SK-N-MC (cell line): ENCODE measurements at places on chromosomes 5 and 9.

- no peak for DNase-seq
These were observed 3.6 kb upstream of the OLFM1 start for GRCh38 chr9:135083831-135084230.

GRCh38 chr9:109242014-109242413 lies 75.0 kb upstream of the FRRS1L start:
- no peak for DNase-seq

- DNase-seq: peak; percentile 14
These were observed 49.9 kb upstream of the GPR151 start for GRCh38 chr5:146565764-146566367.

DNA sequence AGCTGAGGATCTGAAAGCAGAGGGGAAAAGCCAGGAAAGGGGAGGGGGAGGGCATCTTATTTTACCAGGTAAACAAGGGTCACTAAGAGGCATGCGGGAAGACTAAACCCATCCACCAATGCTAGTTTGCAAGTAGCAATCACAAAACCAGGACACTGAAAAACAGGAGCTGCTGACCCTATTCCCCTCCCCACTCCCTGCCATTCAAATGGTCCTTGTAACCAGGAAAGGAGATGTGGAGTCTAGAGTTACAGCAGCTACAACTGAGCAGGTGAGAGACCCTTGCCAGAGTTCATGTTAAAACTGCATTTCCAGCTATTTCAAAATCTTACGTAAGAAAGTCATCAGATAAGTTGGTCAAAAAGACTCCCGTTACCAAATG lies 85.3 kb upstream of the SIMC1 start:
- no peak for DNase-seq

- no peak for DNase-seq
These were observed 97.9 kb downstream of the CRB2 start for GRCh38 chr9:123453831-123454321.

DNA sequence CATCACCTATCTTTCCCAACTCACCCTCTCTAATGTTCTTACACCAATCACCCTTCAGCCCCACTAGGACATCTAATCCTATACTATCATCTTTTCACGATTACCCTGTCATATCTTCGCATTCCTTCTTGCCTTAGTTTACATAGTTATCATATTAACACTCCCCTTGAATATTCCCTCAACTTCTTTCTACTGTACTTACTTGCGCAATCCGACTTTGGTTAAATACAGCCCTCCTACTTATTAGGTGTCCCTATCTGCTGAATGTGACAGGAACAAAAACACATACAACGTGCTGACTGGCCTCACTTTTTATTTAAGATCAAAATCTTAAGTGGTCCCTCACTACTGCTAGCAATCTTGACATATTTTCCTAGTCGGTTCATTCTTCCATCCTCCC lies 19.5 kb upstream of the HK3 start:
- no peak for DNase-seq

DNA sequence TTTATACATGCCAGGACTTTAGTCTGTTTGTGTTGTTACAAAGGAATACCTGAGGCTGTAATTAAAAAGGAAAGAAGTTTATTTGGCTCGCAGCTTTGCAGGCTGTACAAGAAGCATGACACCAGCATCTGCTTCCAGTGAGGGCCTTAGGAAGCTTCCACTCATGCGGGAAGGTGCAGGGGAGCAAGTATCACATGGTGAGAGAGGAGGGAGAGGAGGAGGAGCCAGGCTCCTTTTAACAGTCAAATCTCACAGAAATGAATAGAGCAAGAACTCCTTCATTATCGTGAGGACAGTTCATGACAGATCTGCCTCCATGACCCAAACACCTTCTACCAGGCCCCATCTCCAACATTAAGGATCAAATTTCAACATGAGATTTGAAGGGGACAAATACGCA lies 18.7 kb upstream of the C5orf46 start:
- DNase-seq: no peak

DNA sequence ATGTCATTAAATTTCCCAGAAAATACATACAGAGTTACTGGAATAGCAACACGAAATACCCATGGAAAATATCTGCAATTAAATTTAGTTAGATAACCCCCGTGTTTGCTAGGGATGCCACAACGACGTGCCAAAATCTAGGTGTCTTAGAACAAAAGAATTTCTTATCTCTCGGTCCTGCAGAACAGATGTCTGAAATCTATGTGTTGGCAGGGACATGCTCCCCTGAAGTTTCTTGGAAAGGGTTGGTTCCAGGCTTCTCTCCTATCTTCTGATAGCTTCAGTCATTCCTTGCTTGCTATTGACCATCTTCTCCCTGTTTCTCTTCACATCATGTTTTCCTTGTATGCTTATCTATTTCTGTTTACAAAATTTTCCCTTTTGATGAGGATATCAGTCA lies 1067.0 kb downstream of the CDH18 start:
- no peak for DNase-seq

DNA sequence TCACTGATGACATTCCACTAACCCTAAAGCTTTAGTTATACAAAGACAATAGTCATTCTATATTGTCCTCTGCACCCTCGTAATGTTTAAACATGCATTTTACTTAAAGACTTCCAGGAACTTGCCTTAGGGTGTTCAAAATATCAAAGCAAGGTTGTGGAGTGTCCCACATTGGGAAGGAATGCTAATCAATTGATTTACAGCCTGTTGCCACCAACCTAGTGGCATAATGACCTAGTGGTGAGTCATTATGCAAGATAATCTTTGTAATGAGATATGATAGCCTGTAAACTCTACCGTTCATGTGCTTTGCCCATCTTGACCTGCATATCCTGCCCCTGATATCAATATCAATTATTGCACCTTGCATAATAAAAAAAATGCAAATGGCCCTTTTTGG lies 542.9 kb downstream of the CDH9 start:
- no peak for DNase-seq

GRCh38 chr5:124572971-124573370 lies 173.5 kb downstream of the ZNF608 start:
- no peak for DNase-seq

- DNase-seq: no peak
These were observed 302.5 kb downstream of the CDH18 start for GRCh38 chr5:19685473-19685872.

GRCh38 chr9:101566904-101567724 lies 27.7 kb downstream of the PPP3R2 start:
- no peak for DNase-seq

GRCh38 chr5:133256276-133256675 lies 204.5 kb downstream of the HSPA4 start:
- no peak for DNase-seq

DNA sequence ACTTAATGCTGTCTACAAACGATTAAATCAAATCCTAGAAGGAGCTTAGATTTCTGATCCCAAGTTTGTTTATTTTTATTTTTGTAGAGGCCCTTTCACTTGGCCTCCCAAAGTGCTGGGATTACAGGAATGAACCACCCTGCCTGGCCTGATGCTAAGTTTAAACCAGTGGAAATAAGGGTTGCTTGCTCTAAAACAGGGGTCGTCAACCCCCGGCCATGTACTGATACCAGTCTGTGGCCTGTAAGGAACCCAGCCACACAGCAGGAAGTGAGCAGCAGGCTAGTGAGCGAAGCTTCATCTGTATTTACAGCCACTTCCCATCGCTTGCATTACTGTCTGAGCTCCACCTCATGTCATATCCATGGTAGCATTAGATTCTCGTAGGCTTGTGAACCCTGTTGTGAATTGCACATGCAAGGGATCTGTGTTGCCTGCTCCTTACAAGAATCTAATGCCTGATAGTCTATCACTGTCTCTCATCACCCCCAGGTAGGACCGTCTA lies 11.4 kb downstream of the TTC1 start:
- no peak for DNase-seq

DNA sequence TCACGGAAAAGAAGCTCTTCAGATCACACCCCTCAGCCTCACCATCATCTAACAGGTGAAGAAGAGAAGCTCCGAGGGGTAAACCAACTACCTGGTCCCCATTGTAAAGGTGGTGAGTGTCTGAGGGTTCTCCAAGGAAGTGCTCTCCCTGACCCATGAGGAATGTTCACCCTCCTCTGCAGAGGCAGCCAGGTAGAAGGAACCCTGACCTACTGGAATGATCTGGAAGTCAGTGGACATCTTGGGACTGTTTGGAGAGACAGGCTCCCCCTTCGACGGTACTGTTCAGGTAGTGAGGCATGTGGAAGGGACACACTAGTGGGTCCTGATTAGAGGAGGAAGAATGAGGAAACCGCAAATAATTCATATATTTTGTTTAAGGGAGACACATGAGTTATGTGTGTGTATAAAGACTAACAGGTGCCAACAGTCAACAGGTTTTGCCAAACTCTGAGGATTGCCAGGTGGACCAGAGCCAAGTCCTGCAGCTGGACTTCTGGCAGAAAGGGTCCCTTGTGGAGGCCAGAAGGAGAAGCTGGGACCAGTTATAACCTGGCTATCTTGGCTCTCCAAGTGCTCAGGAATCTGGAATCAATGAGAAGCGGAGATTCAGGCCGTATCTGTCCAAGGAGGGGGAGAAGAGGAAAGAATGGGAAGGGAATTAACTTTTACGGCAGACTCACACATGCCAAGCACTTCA lies 3.0 kb upstream of the ZBTB34 start:
- DNase-seq: no peak

GRCh38 chr9:29773676-29774075 lies 2200.4 kb upstream of the C9orf72 start:
- DNase-seq: no peak

DNA sequence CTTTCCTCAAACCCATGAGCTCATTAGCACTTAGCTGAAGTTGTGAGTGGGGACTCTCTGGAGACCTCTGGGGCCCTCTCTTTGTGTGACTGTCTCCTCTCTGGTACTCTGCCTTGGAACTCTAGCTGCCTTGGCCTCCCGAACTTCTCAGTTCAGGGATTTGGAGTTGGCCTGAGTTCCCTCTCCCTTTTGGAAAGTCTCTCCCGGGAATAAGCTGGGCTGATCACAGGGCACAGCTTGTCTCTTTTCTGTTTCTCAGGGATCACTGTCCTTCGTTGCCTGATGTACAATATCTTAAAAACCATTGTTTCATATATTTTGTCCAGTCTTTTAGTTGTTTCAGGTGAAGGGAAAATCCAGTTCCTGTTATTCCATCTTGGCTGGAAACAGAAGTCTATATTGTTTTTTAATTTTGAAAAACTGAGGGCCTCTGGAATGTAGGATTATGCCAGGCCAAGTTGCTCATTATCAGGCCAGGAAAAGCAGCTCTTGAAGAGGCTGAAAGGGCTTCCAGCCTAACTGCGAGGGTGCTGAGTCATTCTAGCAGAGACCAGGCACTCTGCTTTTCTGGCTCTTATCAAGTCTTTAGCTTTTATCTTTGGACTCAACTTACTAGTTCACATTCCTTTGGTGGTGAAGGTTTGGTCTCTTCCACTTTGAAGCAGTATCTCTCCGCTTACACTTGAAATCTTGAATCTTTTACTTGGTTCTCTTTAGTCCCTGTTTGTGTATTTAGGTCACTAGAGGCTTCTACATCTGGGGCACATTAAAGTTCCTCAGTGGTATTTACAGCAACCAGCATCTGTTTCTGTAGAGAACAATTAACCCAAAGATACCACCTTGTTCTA lies 8.4 kb upstream of the RGS3 start:
- peak; percentile 28 for DNase-seq

DNA sequence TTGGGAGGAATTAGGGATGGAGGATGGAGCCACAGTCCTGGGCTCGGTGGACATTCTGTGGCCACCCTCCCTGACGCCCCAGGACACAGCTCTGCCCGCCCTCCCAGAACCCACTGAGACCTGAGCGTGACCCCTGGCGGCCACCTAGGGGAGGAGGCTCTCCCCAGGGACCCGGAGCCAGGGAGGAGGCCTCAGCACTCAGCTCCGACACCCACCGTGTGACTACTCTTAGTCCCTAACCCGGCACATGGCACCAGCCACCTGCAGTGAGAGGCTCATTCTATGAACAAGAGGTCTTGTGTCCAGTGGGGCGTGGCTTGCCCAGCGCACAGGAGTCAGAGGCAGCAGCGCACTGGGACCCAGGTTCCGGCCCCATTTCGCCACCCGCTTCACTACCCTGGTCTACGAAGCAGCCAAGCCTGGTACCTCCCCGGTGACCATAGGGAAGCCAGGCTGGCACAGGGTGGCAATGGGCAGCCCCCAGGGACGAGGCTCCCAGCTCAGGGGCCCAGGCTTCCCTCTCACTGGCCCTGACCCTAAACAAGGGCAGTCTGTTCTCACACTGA lies 10.2 kb downstream of the SARDH start:
- DNase-seq: no peak
